ENCODE measurements at places on chromosomes 4 and X. TPM values are rescaled to one million over a fixed set of nuclear protein-coding genes. Genes with fewer than 3 reads are reported as not detected.

DNA sequence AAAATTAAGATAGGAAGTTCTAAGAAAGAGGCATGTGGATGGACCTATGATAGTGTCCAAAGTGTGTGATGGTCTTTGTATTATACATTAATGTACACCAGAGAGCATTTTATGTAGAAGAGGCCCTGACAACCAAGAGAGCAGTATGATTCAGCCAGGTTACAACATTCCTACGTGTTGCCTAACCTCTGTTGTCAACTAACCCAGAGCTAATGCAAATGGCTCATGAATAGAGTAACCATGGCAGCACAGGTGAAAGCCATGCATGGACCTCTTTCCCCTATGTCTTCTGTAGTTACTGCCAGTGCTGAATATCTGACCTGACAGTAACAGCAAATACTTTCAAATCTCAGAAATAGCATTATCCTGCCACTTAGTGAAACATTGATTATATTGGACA, 255.6 kb downstream of the NDST4 start:
- no peak overlapping the region for H3K27ac ChIP-seq
- no peaks in the 10 kb centered on the region for H3K27me3 ChIP-seq
- no peak for DNase-seq
- no peaks in the 10 kb centered on the region for H3K4me1 ChIP-seq
- no peaks in the 10 kb centered on the region for H3K36me3 ChIP-seq
- no peak overlapping the region for H3K4me3 ChIP-seq

DNA sequence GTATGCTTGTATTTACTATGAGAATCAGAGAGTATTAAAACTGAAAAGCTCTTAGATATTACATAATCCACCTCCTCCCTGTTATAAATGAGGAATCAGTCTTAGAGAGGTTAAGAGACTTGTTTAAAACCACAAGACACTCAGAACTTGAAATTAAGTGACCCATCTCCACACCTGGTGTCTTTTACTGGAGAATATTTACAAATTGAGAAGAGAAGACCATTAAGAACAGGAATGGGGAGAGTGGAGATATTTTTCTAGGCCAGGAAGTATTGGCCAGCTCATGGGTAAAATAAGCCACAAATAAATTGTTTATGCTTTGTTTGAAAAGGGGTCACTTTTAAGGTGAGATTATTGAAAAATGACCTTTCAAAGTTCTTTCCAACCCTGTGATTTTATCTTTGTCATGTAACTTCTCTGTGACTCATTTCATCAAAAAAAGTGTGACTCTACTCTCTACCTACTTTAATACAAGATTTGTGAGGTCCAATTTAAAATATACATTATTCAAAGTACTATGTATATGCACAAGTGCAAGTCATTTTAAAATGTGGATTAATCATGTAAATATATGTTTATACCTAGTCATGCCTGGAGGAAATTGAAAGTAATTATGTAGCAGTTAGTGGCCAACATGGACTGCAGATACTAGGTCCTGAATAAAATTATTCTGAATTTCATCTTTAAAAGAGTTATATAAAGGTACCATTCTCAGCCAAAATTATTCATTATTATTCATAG, 15.9 kb upstream of the COX7B2 start:
- no peaks in the 10 kb centered on the region for H3K27me3 ChIP-seq
- H3K4me1 ChIP-seq, result no peaks in the 10 kb centered on the region
- DNase-seq, result no peak
- H3K36me3 ChIP-seq, result no peaks in the 10 kb centered on the region
- no peak overlapping the region for H3K4me3 ChIP-seq

- H3K36me3 ChIP-seq, result no peaks in the 10 kb centered on the region
- H3K4me3 ChIP-seq, result no peak overlapping the region
- DNase-seq, result no peak
- peaks cover 8% of the 10 kb centered on the region for H3K4me1 ChIP-seq
Measured at GRCh38 chrX:71183341-71183740, 38.7 kb downstream of the NLGN3 start.

GRCh38 chr4:120923207-120923522, 639 bp upstream of the PRDM5 start:
- no peaks in the 10 kb centered on the region for H3K36me3 ChIP-seq
- H3K27ac ChIP-seq, result no peak overlapping the region
- peaks cover 9% of the 10 kb centered on the region for H3K4me1 ChIP-seq
- H3K27me3 ChIP-seq, result no peaks in the 10 kb centered on the region
- H3K4me3 ChIP-seq, result no peak overlapping the region

DNA sequence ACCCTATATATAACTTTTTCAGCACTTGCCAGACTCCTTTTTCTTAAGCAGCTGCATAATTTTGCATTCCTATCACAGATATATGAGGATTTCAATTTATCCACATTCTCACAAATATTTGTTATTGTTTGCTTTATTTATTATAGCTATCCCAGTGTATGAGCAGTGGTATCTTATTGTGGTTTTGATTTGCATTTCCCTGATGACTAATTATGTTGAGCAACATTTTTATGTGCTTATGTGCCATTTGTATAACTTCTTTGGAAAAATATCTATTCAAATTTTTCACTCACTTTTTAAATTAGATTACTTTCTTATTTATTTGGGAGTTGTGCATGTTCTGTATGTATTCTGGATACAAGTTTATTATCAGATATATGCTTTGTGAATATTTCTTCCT, 361.9 kb downstream of the KCTD8 start:
- no peak for DNase-seq
- no peaks in the 10 kb centered on the region for H3K27me3 ChIP-seq
- no peaks in the 10 kb centered on the region for H3K4me1 ChIP-seq
- no peak overlapping the region for H3K27ac ChIP-seq
- no peak overlapping the region for H3K4me3 ChIP-seq
- H3K36me3 ChIP-seq, result no peaks in the 10 kb centered on the region

DNA sequence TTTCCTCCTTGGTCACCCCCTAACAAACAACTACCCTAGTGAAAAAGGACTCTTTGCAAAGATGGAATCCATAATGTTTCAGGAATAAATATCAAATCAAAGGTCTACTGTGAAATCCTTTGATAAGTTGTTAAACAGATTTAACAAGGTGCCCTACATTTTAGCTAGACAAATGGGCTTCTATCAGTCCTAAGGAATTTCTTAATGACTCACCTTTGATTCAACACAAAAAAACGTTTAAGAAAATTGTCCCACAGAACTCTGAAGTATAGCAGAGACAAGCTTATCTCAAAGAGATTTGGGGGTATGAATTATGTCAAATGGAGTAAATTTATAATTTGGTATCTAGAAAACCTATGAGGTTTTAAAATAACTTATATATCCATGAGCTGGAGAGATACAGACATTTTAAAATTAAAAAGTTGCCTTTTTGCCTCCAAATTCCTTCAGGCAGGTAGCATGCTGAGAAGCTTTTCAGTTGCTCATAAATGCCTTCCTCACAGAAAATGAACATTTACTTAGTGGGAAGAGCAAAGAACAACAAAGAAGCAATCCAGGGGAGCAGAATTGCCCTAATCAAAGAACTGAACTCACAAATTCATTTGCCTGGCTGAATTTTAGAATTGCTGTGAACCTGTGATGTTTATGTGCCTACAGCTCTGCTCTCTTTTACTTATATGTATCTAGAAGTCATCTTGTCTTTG, 649.3 kb downstream of the STPG2 start:
- no peaks in the 10 kb centered on the region for H3K4me1 ChIP-seq
- H3K4me3 ChIP-seq, result no peak overlapping the region
- H3K27ac ChIP-seq, result no peak overlapping the region
- H3K27me3 ChIP-seq, result no peaks in the 10 kb centered on the region
- H3K36me3 ChIP-seq, result no peaks in the 10 kb centered on the region
- no peak for DNase-seq

Gene SHROOM2
- polyA plus RNA-seq, result not detected

Gene DGKK
- polyA plus RNA-seq, result not detected

Gene TBX22
- polyA plus RNA-seq, result not detected

Gene KLB
- 0.06 TPM for polyA plus RNA-seq

Gene COX7B2
- not detected for polyA plus RNA-seq

Gene KLHL4
- 0.30 TPM for polyA plus RNA-seq

Gene PAGE2
- polyA plus RNA-seq, result not detected

Data from CD4-positive, alpha-beta memory T cell (primary cell).